ENCODE measurements at places on chromosomes 7 and 10.

DNA sequence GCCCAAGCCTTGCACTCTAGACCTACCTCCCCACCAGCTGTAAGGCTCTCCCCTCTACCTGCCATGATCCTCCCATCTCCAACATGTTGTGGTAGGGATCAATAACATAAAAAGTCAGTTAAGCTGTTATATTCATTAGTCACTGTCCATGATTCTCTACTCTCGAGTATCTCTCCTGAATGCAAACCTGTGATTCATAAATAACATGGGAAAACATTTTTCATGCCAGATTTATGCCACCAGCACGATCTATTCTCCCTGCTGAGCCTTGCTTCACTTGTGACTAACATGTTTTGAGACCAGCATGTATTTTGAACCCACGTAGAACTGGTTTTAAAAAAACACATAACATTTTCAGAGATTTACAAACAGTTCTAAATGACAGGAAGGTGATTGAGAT, 30.3 kb downstream of the TMEM168 start:
- DNase-seq = no peak

DNA sequence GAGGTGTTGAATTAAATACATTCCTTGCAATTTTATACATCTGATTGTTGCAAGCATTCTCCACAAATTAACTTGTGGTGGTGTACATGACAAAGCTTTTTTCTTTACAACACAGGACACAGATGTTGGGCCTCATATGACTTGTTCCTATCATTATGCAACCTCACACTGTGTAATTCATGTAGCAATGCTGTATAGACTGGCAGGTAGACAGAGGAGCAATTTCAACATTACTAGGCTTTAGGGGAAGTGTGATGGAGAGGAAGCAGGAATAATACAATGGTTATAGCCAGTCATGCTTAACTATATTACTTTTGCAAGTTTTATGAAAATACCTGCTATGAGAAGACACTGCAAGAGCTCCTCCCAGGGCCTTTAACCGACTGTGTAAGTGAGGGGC, 832.1 kb downstream of the CNTNAP2 start:
- no peak for DNase-seq

GRCh38 chr7:134042307-134042706, 84.8 kb upstream of the LRGUK start:
- no peak for DNase-seq

DNA sequence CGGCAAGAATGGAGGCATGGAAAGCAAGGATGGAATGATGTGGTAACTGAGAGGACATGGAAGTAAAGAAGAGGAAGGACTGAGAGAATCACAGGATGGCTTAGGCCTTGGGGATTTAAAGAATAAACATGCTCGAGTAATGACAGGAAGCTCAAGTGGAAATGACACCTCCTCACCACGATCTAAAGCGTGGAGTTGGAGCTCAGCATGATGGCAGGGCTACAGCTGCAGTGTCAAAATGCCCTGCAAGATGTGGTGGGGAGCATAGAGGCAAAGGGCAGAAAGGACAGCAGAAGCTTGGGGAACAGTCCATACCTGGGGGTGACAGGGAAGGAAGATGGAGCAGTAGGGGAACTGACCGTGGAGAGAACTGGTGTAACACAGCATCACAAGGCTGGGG, 229.5 kb upstream of the PLXNA4 start:
- DNase-seq = no peak

GRCh38 chr7:1608318-1608717, 38.5 kb upstream of the PSMG3 start:
- DNase-seq = no peak
